NCI-H2081 treated with DMSO at 0.1 percent for 48 hours (cell line): ENCODE measurements at places on chromosomes 7 and 10.

DNA sequence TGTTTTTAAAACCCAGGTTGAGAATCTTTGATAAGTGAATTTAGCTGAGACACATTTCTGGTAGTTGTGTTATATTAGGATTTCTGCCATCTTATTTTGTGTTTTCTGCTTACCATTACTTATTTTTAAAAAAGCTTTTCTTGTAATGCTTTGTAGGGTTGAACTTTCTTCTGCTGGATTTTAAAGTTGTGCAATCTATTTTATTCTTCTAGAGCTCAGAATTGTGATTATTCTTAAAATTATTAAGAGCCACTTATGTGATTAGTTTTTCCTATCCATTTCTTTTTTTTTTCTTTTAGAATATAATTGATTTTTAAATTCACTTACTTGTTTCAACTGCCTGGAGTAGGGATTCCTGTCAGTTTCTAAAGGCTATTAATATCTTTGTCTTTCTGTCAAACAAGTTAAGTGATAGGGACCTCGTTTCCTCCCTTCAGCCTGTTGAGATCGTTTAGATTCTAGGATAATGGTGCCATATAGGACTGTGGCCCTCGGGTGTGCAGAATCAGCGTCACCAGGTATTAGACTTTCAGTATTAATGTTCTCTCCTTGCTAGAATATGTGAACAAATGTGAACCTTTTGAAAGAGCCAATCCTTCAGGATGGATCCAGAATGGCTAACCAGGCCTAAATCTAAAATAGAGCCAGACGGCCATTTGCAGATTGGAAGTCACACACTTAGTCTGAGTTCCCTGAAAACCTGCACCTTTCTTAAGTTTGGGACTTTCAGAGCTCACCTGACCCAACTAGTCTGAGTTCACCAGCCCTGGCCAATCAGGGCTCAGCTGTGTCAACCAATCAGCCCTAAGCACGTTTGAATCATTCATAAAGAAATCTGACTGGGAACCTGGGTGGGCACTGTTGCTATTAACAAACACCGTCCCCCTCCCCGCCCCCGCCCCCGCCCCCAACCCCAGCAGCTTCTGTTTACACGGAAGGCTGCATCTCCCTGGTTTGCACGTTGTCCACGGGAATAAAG is 26.2 kb downstream of the CUX1 start:
- DNase-seq: no peak

GRCh38 chr7:101287032-101287431 is 34.6 kb downstream of the IFT22 start:
- no peak for DNase-seq

- DNase-seq: no peak
Observed at GRCh38 chr10:88292185-88292514, 291.0 kb downstream of the RNLS start.

GRCh38 chr7:131164025-131164925 is 163.4 kb upstream of the MKLN1 start:
- no peak for DNase-seq

- no peak for DNase-seq
Observed at GRCh38 chr10:17907641-17908040, 44.1 kb upstream of the SLC39A12 start.

GRCh38 chr10:45419676-45420025 is 45.6 kb downstream of the ALOX5 start:
- DNase-seq: no peak

GRCh38 chr7:26667514-26668133 is 196.8 kb downstream of the SKAP2 start:
- peak; percentile 99 for DNase-seq

- DNase-seq: no peak
Observed at GRCh38 chr10:61024151-61024855, 80.3 kb upstream of the RHOBTB1 start.

- no peak for DNase-seq
Observed at GRCh38 chr10:100128951-100129350, 47.3 kb upstream of the CPN1 start.

DNA sequence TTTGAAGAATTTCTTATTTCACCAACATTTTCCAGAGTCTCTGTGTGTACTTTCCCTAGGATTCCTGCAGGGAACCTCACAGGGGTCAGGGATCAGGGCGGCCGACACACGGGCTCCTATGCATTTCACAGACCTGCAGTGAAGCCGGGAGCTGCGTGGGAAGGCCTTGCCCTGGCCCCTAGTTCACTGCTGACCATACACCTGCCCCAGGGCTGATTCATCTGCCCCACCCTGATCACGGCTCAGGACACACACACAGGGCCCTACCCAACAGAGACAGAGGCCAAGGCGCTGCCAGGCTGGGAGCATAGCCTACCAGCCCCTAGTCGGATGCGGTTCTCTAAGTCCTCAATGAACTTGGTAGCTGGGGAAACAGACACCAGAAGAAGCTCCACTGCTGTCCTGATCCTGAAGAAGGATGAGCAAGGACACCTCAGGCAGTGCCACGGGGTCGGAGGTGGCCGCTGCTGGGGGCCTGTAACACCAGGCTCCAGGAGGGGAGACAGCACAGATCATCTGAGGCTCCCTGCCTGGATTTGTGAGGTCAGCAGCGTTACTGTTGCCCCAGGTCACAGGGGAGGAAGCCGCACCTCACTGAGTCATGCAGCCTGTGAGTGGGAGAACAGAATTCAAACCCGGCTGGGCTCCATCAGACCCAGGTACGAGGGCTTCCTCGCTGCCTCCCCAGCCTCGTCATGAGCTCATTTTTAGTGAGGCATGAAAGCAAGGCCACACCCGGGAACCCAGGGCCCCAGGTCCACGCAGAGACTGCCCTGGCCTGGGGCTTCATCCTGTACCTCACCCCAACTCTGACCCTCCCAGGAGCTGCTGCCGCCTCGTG is 278.8 kb upstream of the PPP2R2D start:
- DNase-seq: no peak

DNA sequence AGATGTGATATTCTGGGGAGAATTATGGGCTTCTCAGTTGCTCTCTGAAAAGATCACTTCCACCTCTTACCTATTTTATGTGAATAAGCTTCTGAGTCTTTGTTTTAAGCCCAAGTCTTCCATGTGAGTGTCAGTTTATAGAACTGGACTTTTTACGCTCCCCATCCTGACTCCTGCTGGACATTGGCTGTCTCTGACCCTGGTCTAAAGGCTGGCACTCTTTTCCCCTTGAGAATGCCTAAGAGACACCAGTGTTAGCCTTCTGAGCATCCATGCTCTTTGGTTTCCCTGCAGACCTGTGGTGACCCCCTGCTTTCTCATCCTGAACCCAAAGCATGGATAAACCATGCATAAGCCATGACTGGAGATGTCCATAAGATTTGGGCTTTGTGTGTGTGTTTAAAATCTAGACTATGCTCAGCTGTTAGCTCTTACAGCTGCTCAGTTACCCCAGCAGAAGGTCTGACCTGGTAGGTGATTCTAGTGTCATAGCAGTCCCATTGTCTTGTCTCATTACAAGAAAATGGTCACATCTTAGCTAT is 148.6 kb upstream of the IMMP2L start:
- no peak for DNase-seq

- DNase-seq: no peak
Observed at GRCh38 chr10:44437840-44438511, 53.1 kb upstream of the CXCL12 start.

DNA sequence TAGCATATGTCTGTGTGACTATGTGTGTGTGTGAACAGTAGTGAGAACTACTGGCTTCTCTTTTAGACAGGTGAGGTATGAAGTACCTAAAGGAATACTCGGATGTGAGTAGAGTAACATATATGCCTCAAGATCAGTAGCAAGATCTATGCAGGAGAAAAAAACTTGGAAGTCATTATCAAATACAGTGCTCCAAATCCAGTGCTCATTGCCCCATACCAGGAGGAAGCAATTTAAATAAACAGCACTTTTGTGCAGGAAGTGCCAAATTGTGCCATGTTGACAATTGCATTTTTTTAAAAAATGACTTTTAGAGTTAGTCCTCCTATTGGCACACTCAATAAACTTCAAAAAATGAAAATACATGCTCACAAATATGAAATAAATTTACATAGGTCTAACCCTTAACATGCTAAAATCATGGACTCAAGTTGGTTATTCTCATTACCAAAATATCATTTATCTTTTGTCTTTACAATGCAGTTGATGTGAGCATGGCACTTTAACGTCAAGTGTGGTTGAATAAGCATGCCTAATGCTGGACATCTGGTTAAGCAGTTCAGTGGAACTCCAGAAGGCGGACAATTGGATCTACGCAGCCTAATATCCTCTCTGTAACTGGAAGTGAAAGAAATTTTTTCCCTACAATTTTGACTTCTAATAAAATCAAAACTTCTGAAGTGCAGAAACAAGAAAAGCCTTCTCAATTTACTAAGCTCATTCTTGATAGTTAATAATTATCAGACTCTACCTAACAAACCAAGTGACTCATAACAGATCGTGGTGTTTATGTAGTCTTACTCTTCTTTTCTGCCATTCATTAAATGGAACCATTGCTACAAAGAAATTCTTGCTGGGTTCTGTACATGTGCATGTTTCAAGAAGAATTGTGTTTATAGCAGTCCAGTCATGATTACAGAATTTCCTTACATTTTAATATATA is 195.2 kb downstream of the MDFIC start:
- no peak for DNase-seq

- DNase-seq: no peak
Observed at GRCh38 chr7:1227814-1228544, 4.7 kb upstream of the UNCX start.

GRCh38 chr10:75623310-75624093 is 192.1 kb downstream of the LRMDA start:
- DNase-seq: no peak

- no peak for DNase-seq
Observed at GRCh38 chr10:123833170-123833850, 58.3 kb downstream of the CPXM2 start.

DNA sequence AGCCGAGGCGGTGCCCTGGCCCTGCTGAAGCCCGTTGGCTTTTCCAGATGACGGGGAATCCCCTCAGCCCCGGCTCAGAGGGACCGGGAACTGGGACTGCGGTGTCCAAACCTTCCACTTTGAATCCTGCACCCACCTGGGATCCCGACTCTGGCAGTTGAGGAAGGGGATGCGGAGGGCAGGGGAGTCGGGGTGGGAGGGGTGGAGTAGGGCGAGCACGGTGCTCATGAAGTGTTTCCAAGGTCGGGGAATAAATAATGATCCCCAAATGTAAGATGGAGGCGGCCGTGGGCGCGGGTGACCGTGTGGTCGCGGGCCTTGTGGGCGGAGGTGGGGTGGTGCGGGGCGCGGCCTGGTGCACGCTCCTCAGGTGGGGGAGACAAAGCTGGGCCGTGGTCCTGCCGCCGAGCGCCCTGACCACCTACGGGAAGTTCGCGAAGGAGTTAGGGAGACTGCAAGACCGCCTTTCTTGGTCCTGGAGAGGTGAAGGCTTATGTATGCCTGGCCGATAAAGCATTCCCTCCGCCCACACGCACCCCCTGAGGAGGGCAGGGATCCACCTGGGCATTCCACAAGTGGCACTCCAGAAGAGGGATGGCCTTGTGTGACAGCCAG is 1.4 kb downstream of the MTURN start:
- no peak for DNase-seq

DNA sequence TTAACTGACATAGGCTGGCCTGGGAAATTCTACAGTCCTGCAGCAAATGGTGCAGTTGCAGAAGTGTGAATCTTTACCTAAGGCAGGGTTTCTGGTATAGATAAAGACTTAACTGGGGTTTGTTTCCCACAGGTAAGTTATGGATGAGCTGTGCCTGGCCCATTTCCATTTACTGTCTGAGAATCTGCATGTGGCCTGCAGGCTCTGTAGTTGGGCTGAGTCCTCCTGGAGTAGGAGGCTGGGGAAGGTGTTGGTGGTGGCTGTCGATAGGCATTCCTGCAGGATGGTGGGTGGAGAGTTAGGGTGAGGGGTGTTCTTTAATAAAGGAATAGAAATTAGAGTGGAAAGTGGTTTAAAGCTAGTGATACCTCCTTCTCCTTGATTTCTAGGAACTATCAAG is 193.5 kb downstream of the AUTS2 start:
- DNase-seq: no peak

DNA sequence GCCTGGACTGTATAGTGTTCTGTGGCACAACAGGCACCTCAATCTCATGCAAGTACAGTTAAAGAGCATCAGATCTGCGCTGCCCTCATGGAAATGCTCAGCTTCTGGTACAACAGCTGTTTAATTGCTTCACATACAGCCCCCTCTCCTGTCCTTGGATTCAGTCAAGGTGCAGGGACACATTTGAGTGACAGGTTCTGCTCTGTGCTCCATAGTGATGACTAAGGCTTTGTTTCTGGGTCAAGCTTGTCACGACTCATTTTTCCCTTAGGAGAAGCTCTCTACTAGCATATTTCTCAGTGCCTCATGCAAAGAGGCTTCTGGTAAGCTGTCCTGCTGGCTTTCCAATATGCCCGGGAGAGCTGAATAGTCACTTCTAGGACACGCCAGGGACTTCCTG is 26.8 kb upstream of the MYO3A start:
- no peak for DNase-seq

DNA sequence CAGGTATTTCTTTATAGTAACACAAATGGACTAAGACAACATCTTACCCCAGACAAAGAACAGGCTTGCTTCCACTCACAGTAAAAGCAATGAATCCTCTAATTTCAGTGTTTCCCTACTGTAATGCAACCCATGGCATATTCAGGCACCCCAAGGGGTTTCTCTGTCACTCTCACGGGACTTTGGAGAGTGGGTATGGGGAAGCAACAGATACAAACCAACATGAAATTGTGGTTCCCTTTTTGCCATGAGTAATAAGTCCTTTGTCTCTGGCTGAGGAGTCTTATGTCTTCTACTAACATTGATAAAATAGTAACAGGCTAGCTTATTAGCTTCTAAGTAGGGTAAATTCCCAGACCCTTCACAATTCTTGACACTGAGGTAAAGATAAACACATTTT is 51.4 kb upstream of the AOAH start:
- DNase-seq: no peak

DNA sequence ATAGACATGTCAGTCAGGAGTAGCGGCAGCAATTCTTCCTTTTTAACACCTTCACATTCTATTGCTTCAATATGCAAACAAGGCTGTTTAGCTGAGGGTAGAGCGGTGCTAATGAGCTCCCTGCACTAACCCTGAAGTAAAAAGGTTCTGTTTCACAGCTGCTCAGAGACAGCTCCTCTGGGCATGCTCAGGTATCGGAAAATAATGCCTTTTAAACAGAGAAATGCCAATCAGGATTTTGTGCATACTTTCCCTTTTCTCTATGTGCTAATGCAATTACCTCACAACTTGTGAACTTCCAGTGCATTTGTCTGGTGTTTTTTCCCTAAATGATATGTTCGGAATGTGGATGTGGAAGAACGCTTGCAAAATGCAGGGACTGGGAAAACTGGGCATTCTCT is 307.7 kb upstream of the FZD8 start:
- no peak for DNase-seq

GRCh38 chr10:30970760-30971460 is 60.8 kb downstream of the ZNF438 start:
- DNase-seq: no peak

DNA sequence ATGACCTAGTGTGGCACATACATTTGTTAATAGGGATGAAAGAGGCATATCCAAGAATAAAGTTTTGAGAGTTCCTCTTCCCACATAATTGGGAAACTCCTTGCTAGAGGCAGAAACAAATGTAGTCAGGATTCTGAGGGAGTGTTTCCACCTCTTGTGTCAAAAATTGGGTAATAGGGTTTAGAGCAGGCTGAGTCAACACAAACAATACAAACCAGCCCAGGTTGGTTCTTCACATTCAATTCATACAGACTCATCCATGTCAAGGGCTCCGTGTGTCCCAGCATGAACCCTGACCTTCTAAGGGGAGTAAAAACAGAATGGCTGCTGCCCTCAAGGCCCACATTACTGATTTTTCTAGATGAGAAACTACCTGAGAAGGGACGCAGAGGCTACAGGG is 75.3 kb downstream of the GLI3 start:
- DNase-seq: no peak

- DNase-seq: no peak
Observed at GRCh38 chr7:7920481-7920880, 48.1 kb upstream of the GLCCI1 start.
